ENCODE measurements at places on chromosomes 6 and 20.

DNA sequence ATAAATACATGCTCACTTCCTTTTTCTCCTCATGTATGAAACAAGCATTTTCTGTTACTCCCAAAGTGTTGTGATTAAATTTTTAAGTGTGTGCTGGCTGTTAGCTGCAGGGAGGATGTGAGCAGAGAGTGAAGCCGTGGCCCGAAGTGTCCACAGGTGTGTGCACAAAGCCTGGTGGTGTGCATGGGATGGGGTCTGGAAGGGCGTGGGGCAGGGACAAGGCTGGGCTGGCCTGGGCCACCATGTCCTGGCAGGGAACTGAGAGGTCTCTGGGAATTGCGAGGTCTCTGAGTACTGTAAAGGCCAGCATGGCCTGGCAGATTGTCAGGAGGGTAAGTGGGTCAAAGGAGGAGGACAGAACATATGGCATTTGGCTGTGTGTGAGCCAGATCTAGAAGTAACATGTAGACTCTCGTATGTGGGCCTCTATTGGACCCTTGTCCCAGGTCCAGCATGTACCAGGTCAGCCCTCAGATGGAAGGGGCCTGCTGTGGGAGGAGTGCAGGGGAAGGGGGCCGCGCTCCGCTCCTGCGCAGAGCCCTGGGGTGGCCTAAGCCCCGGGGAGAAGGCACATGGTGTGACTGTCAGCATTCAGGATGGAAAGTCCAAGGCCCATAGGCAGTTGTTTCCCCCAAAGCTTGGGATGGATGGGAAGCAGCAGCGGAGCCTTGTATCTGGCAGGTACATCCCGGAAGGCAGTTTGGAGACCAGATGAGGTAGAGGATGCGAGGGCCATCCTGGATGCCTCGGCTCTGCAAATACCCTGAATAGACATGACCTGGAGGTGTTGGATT is 45.1 kb upstream of the PHACTR3 start:
- DNase-seq: no peak

- DNase-seq: no peak
Measured at GRCh38 chr6:143107911-143108761, 47.4 kb downstream of the AIG1 start.

GRCh38 chr6:165616116-165616515 is 46.9 kb downstream of the PDE10A start:
- DNase-seq: peak; percentile 61

DNA sequence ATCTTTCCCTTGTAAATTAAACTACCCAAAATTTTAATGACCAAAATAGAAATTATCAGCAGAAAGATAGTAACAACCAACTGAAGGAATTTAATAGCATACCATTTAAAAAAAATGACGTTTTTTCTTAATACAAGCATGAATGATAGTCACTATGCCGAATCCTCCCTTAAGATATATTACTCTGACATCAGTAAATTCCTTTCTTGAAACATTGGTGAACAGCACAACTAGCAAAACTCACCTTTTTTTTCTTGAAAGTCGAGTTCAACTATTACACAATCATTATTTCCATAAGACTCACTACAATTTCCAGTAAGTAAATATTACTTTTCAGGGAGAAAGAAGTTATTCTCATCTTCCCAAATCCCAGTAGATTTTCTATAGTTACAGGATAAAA is 433.2 kb downstream of the GRIK2 start:
- DNase-seq: no peak

GRCh38 chr6:139060332-139060731 is 31.8 kb downstream of the ABRACL start:
- peak; percentile 66 for DNase-seq

- no peak for DNase-seq
Measured at GRCh38 chr20:23160536-23161243, 74.6 kb upstream of the CD93 start.

DNA sequence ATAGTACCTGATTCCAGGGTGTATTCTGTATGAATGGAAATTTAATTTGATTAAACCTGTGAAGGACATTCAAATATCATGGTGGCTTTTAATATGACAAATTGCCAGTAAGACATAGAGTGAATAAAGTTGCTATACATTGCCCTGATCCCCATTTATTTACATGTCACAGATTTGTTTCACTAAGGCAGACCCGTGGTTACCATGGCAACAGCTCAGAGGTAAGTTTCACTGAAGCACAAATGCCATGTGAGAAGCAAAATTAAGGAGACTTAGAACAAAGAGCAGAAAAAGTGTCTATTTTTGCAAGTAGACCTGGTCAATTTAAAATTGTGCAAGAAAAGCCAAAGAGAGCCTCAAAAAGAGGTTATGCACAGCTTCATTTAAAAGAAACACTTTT is 63.7 kb downstream of the PXDC1 start:
- no peak for DNase-seq

DNA sequence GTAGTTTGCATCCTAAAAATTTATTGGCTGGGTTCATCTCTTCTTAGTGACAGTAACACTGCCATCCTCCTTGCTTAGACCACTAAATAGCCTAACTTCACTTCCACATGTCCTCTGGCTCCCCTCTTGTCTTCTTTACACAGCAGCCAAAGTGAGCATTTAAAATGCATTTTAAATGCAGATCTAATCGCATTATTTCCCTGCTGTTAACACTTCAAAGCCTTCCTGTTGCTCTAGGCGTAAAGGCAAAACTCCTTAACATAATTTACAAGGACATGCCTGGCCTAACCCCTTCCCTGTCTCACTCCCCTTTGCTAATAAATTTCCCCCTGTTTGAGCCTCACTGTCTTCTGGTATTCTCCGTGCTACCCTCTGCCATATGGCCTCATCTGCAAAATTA is 26.5 kb downstream of the NKAIN2 start:
- DNase-seq: no peak

DNA sequence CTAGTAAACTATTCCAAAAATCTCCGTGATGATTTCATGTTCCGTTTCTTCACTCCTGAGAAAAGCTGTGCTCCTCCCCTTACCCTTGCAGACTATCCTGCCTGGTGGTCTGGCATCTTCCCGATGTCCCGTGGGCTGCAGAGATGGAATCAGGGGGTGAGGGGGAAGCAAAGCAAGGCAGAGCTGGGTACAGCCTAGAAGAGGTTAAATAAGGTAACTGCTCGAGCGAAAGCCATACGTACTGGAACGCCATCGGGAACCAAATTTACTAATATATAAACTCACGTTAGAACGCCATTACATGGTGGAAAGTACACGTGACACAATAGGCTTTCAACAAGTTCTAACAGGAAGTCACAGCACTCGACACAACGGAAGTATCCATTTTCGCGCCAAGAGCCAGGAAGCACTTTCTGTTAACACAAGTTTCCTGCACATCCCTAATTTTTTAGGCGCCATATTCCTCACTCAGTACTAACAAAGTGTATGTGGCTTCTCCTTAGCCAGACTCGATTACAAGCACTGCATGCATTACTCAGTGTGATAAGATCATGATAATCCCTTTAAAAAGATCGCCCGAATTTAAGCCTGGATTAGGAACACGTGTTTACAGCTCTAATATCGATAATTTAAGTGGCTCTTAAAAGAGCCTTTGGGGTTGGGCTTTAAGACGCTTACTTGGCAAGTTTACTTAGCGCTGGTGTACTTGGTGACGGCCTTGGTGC is 101.6 kb upstream of the PRSS16 start:
- peak; percentile 93 for DNase-seq

DNA sequence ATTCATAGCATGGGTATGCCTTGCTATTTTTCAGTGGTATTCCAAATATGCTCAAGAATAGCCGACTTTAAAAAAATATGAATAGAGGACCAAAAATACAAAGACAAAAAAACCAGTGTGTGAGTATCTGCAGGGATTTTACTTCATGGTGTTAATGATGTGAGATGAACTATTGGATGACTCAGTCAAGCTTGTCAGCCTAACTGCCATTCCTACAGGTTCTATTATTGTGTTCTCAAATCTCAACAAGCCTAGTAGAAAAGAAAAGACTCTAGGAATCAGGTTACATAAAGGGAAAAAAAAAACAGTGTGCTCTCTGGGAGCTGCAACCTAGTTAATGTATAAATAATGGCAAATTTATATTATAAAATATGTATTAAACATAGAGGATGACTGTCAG is 588.4 kb upstream of the BTBD3 start:
- no peak for DNase-seq

DNA sequence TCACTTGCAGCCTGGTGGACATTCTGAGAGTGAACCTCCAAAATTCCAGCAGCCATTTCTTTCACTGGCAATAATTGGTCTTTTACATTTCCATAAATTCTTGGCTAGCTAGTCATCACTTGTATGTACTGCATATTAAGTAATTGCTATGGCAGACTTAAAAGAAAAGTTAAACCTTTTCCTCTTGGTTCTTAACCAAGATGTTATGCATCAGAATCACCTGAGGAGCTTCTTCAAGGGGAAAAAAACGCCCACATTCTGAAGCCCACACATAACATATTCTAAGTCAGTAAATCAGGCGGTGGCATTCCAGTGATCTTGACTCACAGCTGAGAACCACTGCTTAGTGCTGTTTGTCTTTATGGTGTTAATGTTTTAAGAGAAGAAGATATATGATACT is 37.0 kb downstream of the CDC40 start:
- DNase-seq: peak; percentile 2

- no peak for DNase-seq
Measured at GRCh38 chr6:36800223-36801076, 38.8 kb downstream of the CPNE5 start.

DNA sequence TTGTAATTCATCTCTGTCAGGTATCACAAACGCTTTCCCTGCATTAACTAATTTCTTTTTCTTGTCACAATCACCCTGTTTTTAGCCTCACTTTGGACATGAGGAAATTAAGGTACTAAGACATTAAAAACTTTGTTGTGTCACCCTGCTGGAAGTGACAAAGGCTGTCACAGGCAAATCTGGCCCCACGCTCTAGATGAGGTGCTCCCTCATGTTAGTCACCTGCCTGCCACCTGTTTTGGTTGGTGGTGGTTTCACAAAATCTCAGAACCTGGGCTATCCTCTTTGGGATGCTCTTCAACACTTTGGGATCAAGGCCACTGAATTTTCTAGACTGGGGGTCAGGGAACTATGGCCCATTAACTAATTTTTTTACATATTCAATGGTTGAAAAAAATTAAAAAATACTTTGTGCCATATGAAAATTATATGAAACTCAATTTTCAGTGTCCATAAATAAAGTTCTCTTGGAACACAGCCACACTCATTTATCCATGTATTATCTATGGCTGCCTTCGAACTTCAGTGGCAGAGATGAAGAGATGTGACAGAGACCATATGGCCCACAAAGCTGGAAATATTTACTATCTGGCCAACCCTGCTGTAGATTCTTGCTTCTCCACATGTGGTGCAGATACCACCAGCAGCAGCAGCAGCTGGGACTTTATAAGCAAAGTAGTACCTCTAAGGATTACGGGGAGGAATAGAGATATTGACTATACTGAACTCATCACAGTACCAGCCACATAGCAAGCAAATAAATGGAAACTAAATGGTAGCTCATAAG is 16.1 kb upstream of the TNFAIP3 start:
- DNase-seq: no peak

GRCh38 chr6:21947731-21948386 is 349.0 kb downstream of the PRL start:
- peak; percentile 71 for DNase-seq

GRCh38 chr6:7144872-7145584 is 37.3 kb downstream of the RREB1 start:
- no peak for DNase-seq

DNA sequence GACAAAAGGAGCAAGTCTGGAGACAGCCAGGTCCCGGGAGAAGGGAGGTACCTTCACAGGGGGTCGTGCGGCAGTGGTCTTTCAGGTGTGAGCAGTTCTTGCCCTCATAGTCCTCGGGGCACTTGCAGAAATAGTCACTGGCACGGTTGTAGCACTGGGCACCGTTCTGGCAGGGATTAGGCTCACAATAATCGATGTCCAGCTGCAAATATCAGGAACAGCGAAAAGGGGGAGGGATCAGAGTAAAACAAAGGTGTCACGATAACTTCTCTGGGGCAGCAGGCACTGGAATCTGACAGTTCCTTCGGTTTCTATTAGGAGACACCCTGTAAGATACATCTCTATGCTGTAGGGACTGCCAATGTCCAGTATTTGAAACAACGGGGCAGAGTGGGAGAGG is 25.9 kb downstream of the JAG1 start:
- DNase-seq: no peak

GRCh38 chr20:22824077-22824476 is 211.0 kb upstream of the SSTR4 start:
- no peak for DNase-seq

DNA sequence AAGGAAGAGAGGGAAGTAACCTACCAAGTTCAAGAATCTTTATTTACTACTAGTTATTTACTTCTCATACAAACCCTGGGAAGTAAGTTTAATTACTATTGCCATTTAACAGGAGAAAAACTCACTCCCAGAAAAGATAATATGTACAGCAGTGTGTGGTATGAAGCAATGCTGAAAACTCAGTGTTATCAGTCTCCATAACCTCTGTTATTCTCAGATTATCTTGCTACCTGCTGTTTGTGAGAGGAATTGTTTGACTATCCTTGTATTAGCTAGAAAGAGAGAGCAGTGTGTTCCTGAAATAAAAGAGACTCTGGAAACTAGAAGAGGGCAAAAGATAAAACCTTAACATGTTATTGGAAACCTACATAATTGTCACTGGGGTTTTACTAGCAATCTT is 38.2 kb downstream of the ADGRB3 start:
- no peak for DNase-seq

DNA sequence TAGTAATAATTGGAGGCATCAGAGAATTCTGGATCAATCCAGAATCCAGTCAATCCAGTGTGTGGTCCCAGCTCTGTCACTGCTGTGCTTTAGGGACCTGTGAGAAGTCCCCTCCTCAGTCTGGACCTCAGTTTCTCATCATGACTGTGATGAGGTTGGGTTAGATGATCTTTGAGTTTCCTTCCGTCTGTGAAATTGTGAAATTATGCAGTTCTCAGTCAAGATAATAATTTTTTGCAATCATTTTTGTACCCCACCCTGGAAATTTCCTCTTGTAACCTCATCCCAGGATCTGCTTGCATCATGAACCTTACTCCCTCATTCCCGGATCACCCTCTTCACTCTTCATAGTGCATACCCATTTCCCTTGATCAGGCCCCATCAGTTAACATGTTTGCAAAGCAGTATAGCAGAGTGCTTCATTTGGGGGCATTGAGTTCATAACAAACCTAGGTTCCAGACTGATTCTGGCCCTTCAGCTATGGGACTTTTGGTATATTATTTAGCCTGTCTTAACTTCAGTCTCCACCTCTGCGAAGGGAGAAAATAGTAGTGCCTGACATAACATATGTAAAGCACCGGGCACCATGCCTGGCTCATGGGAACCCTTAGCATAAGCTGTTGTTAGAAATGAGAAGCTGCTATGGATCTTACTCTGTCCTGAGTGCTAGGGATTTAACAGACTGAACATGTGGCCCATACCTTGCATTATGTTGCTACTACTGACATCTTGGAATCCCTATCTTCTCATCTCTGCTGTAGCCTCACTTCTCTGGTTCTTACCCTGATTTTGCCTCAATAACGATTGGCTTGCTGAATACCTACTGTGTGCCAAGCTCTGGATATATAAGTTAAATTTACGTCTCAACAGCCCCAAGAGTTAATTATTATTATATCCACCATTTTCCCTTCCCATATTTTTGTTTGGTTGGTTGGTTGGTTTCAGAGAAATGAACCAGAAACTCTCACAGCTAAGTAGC is 1.3 kb downstream of the ZNF76 start:
- DNase-seq: no peak
